ENCODE measurements at places on chromosomes 4 and X.

- no peak for DNase-seq
These were observed 2050.7 kb downstream of the ARAP2 start for GRCh38 chr4:34193451-34194154.

- DNase-seq: no peak
These were observed 64.0 kb downstream of the ADRA2C start for GRCh38 chr4:3829956-3830773.

GRCh38 chr4:145101091-145101490 lies 3.0 kb downstream of the ABCE1 start:
- DNase-seq: no peak

DNA sequence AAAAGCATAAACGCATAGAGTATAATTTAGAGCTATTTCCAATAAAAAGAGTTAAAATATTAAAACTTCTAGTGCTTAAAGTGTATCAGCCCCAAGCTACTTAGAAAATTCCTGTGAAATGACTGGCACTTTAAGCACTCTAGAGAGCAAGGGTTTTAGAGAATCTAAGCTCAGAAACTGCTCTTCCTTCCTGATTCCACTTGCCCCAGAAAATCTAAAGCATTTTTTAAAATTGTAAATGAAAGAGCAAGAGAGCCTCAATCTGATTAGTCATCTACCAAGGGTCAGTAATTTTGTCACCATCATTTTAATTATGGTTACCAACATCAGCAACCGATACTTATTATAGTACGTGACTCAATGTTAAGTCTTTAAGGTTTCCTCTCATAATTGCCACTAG lies 25.0 kb downstream of the CTPS2 start:
- DNase-seq: no peak

DNA sequence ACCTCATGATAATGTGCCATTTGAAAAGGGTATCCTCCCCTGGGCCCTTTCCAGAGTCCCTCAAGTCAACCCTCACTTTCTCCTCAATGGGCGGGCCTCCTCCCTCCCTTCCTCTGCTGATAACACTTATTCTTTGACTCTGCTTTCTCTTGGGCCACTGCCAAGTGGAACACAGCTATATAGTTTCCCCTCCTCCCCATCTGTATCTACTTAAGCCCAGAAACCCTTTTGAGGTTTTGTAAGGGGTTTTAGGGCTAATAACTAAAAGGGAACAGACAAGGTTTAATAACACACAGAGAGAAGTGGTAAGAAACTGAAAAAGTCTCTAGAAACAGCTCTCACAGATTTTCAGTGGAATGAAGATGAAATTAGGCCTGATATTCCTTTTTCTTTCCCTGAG lies 116.7 kb downstream of the GPC3 start:
- DNase-seq: no peak

- DNase-seq: no peak
These were observed 371.8 kb upstream of the NOCT start for GRCh38 chr4:138643827-138644226.

GRCh38 chrX:138127314-138127713 lies 561.4 kb downstream of the ZIC3 start:
- no peak for DNase-seq

DNA sequence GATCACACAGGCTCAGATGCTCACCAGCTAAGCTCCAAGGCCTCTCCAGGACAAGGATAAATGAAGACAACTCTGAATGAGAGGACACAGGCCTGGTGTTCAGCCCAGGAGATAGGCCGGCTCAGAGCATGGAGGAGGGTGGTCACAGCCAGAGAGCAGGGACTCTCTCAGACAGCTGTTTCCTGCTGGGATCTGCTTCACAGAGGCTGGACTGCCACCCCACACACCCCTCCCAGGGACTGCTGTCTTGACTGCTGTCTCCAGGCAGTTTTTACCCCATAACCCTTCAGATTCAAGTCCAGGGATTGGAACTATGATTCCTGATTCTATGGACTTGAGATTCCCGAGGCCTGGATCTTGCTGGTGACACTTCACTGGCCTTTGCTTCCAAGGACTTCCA lies 89.0 kb downstream of the SMIM20 start:
- DNase-seq: no peak

GRCh38 chr4:170027181-170027829 lies 1.1 kb upstream of the MFAP3L start:
- DNase-seq: peak; percentile 46

DNA sequence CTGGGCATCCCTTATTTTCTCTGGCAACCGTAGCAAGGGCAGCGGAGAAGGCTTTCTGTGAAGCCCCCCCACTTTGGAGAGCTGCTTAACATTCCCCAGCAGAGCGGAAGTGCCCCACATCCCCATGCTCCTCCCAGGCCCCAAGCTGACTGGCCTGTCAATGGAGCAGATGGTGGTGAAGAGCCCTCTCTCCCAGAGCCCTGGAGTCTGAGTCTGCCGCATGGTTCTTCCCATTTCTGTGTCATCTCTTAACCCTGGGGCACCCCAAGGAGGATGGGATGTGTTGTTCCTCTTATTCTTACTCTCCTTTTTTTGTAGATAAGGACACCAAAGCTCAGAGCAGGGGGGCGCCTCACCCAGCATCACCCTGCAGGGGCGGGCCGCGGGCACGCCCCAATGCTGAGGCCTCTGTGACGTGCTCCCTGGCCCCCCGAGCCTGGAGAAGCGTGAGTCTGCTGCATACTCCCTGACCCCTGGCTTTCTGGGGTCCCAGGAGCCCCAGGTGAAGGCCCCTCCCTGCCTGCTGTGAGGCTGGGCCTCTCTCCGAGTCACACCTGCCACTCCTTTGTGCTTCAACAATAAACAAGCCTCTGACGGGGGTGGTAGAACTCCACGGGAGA lies 35.9 kb downstream of the ADRA2C start:
- no peak for DNase-seq

GRCh38 chr4:77538144-77538543 lies 67.5 kb upstream of the CXCL13 start:
- no peak for DNase-seq

DNA sequence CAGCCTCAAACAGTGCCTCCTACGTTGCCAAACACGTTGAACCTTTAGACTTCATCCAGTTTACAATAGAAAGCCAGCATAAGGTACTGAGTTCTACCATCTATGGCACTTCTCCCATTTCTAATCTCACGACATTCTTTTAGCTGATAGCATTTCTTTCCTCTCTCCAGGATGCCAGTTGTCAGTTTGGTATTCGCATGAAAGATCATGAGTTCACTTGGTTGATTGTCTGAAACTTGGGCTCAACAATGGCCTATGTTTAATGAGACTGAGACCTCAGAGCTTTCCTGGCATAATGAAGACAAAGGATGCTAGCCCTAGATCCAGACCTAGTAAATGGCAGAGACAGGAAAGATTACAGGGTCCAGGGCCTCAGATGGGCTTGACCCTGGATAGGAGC lies 69.2 kb upstream of the SPRY1 start:
- no peak for DNase-seq

- no peak for DNase-seq
These were observed 105.4 kb downstream of the TMEM144 start for GRCh38 chr4:158315706-158316105.

- DNase-seq: no peak
These were observed 695 bp upstream of the PIGA start for GRCh38 chrX:15336023-15336413.

DNA sequence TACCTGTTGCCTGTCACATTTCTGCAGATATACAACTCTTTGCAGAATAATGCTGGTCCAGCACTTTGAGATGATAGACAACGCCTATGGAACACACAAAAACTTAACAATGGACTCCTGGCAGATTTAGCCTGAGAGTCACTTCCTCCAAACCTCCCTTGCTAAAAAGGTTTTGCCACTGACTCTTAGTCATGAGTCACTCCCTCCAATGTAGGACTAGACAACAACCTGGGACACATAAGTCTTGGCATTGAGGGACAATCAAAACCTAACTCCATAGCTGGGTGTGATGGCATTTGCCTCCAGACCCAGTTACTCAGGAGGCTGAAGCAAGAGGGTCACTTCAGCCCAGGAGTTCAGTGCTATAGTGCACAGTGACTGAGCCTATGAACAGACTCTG lies 22.0 kb upstream of the EIF4E start:
- DNase-seq: no peak

- no peak for DNase-seq
These were observed 17.2 kb downstream of the C1QTNF7 start for GRCh38 chr4:15444879-15445547.

DNA sequence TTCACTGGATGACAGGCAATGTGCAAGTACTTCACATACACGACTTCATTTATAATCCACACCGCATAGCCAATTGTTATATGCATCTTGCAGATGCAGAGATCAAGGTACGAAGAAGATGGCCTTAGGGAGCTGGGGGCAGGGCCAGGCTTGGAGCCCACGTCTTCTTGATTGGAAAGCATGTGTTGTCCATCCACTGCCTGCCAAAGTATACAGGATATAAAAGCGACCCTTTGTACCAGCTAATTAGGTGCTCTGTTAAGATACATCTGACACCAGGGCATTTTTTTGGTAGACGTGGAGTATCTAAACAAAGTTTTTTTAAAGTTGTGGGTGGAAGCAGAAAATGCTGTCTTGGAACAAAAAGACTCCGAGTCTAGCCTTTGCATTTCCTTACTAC lies 1.4 kb downstream of the C4orf36 start:
- no peak for DNase-seq
